Kidney epithelial cell (primary cell): ENCODE measurements at places on chromosomes 13 and 19. TPM values are rescaled to one million over a fixed set of nuclear protein-coding genes. Genes with fewer than 3 reads are reported as not detected.

DNA sequence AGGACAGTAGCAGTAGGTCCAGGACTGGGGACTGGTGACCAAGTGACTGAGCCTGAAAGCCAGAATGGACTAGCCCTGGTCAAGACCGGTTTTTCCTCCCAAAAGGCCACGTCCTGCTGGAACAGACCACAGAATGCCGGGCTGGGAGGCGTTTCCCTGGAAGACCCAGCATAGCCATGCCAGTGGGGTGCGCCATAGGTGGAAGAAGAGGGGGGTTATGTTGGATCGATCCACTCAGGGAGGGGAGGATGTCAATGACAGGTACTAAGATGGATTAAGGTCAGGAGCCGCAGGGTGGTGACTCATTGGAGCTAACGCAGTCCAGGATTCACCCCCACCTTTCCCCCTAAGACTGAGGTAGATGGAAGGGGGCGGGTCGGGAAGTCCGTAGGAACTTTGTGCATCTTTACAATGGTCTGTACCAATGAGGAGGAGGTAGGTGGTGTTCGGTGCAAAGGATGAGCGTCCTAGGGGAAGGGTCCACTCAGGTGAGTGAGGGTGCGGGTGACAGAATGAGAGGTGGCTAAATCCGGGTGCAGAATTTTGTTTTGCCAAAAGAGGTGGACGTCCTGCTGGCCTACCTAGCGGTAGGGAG is 21.0 kb downstream of the VASP start:
- no peak for DNase-seq

GRCh38 chr19:49614096-49614833 is 23.3 kb downstream of the PRR12 start:
- peak; percentile 55 for DNase-seq

- DNase-seq, result no peak
Measured at GRCh38 chr13:41606646-41607045, 149.3 kb downstream of the RGCC start.

DNA sequence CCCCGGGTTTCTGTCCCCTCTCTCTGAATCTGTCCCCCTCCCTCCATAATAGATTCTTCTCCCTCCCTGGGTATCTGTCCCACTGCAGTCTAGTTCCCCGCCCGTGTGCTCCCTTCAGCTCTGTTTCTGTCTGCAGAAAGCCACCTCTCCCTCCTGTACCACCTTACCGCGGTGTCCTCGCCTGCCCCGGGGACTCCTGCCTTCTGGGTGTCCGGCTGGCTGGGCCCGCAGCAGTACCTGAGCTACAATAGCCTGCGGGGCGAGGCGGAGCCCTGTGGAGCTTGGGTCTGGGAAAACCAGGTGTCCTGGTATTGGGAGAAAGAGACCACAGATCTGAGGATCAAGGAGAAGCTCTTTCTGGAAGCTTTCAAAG is 1.3 kb downstream of the FCGRT start:
- DNase-seq, result no peak

DNA sequence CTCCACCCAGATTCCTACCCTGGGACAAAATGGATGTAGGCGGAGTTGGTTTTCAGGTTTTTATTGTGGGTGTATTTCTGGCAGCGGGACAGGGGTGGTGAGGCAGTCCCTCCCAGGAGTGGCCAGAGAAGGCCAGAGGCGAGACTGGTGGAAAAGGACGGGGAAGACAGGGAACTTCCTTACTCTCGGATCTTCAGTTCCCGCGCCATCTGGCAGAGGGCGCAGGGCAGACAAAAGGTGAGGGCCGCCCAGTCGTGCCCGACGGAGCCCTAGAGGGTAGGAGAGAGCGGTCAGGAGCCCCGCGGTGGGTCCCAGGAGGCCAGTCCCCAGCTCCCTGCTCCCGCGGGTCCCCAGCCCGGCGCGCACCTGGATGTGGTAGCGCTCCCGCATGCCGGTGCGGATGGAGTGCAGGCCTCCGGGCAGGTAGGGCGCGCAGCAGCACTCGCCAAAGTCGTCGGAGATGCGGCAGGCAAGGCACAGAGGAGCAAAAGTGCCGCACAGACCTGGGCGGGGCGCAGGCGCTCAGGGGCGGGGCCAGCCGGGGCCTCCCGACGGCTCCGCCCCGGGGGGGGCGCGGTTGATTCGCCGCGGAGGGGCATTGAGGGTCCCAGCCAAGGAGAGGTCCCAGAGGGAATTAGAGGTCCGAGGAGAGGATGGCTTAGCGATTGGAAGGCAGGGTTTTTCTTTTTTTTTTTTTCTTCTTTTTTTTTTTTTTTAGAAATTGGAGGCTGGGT is 3.0 kb downstream of the CNFN start:
- DNase-seq, result peak; percentile 29

- DNase-seq, result no peak
Measured at GRCh38 chr19:19256072-19256969, 16.8 kb downstream of the TM6SF2 start.

DNA sequence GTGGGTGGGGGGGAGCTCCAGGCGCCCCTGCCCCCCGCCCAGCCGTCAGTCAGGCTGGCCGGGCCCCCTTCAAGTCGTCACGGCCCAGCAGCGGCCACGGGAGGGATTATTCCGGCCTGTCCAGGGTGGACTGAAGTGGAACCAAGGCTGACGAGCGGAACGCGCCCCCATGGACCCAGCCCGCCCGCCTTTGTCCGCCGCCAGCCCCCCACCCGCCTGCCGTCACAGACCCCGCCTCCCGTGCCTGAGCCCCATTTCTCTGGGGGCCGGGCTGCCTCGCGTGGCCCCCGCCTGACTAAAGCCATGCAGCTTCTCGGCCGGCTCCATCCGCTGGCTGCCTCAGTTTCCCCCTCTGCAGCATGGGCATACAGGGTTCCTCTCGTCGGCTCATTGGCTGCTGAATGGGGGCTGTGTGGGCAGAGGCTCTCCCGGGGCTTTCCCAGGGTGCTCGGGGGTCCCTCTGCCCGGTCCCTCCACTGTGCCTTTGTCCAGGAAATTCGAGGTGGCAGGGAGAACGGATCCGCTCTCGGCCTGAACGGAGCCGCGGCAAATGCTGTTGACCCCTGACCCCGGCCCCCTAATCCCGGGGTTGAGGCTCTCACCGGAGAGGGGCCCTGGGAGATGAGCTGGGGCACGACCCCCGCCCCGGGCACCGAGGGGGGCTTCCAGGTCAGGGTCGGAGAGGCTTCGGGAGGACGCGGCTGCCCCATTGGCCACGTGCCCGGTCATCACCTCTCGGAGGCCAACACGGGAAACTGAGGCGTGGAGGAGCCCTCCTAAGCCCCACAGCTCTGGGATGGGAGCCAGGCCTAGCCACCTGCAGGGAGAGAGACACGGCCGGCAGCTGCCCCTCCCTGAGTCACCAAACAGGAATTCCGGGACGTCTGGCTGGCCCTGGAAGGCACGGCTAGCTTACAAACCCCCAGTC is 27.4 kb downstream of the EFNA2 start:
- no peak for DNase-seq

Gene OR7C1
- total RNA-seq, result not detected in 2 replicates

Gene CDX2
- not detected in 2 replicates for total RNA-seq

Gene DZIP1
- total RNA-seq, result 25.3 and 29.0 TPM in 2 replicates

Gene B3GNT8
- 1.2 and 2.7 TPM in 2 replicates for total RNA-seq

Gene PRSS57
- total RNA-seq, result not detected in 2 replicates

Gene KLF5
- total RNA-seq, result 23.0 and 26.4 TPM in 2 replicates

Gene ACER1
- total RNA-seq, result not detected in 2 replicates

Gene CEACAM20
- total RNA-seq, result not detected in 2 replicates

Gene DENND1C
- 1.6 and 4.6 TPM in 2 replicates for total RNA-seq

Gene CD209
- 0.04 and 0.07 TPM in 2 replicates for total RNA-seq
